Stomach (tissue), 19 donors: ENCODE measurements at places on chromosomes 7 and 10. TPM values are rescaled to one million over a fixed set of nuclear protein-coding genes. Genes with fewer than 3 reads are reported as not detected.

The MUC3A gene
- total RNA-seq, result 0.45 TPM

The POLR3A gene
- total RNA-seq, result 13.4 TPM

The CNPY1 gene
- not detected for total RNA-seq

DNA sequence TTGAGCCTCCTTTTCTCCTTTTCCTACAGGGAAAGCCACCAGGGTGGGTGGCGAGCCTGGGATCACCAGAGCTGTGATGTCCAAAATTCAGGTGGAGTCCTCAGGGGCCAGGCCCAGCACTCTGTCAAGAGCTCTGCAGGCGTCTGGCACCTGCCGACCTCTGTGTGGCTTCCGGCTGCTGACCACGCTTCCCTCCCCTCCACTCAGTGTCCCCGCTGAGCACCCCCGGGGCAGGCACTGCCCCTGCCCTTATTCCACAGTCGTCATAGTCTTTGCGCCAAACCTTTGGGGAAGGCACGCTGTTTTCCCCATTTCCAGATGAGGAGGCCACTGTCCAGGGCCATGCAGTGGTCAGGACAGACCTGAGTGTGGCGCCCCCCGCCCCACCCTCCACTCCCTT is 7.5 kb downstream of the MTG1 start:
- H3K27ac ChIP-seq, result no peak overlapping the region
- no peak overlapping the region for H3K4me3 ChIP-seq
- H3K36me3 ChIP-seq, result peaks cover 96% of the 10 kb centered on the region
- DNase-seq, result no peak
- peaks cover 8% of the 10 kb centered on the region for H3K4me1 ChIP-seq

DNA sequence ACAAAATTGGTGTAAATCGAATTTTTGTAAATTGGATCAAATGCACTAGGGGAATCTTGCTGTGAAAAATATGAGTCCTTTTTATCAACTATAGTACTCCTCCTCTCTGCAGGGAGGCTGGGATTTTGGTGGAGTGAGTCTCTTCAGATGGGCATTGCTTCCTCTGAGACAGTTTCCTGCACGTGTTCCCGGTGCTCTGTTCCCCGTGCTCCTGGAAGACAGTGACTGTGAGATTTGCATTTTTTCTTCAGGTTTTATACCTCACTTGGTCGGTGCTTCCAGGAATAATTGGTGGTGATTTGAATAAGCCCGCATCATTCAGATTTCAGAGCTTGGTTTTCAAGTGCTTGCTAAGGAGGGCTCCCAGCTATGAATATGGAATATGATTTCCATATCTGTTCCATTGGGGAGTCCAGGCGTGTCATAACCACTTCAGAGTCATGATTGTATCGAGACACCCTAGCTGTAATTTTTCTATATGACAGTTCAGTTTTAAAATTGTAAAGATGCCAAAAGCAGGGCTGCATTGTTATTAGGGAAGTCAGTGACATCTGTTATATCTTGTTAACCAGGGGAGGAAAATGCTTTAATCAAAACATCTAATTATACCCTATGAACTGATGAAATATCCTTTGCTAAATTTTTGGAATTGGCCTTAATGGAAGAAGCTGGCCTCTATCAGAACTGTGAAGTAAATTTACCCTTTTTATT is 12.3 kb downstream of the AUTS2 start:
- H3K27me3 ChIP-seq, result no peaks in the 10 kb centered on the region
- H3K36me3 ChIP-seq, result no peaks in the 10 kb centered on the region
- H3K27ac ChIP-seq, result no peak overlapping the region
- H3K4me1 ChIP-seq, result no peaks in the 10 kb centered on the region
